ENCODE measurements at places on chromosomes 5 and 9. TPM values are rescaled to one million over a fixed set of nuclear protein-coding genes. Genes with fewer than 3 reads are reported as not detected.

SNX24 gene
- polyA plus RNA-seq = 9.2 TPM

SLC6A7 gene
- 4.1 TPM for polyA plus RNA-seq

TNFAIP8 gene
- 8.9 TPM for polyA plus RNA-seq

PAPPA gene
- polyA plus RNA-seq = not detected

PCDH12 gene
- polyA plus RNA-seq = 3.0 TPM
